ENCODE measurements at places on chromosomes 5 and 9.

DNA sequence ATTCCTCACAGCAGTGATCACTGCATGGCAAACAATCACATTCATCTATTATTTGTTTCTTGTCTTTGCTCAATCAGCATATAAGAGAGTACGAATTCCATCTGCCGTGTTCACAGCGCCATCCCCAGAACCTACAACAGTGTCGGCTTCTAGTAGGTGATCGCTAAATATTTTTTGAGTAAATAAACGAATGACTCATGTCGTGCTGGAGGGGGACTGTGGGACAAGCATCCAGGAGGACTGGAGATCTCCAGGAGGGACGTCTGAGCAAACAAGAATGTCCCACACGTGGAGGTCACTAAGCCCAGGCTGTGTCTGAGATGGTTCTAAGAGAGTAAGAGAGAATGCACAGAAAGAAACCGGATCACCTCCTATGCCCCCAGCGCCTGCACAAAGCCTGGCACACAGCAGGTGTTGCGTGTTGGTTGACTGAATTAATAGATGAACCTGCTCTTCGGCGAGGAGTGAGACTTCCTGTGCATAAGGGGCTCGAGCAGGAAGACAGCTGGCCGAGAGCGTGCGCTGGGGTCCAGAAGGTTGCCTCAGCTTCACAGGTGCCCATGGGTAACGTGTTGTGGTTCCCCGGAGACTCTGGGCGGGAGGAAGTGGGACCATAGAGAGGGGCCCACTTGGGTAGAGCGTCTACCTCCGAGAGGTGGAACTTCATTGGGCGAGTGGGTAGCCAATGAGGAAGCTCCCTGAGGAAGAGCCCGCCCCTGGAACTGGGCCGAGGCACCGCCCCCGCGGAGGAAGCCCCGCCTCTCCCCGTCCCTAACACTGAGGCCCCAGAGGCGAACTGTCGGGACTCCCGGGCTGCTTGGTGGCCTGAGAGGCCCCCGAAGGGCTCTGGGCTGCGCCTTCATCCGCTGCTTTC lies 193.0 kb downstream of the MELK start:
- DNase-seq = peak; percentile 73

DNA sequence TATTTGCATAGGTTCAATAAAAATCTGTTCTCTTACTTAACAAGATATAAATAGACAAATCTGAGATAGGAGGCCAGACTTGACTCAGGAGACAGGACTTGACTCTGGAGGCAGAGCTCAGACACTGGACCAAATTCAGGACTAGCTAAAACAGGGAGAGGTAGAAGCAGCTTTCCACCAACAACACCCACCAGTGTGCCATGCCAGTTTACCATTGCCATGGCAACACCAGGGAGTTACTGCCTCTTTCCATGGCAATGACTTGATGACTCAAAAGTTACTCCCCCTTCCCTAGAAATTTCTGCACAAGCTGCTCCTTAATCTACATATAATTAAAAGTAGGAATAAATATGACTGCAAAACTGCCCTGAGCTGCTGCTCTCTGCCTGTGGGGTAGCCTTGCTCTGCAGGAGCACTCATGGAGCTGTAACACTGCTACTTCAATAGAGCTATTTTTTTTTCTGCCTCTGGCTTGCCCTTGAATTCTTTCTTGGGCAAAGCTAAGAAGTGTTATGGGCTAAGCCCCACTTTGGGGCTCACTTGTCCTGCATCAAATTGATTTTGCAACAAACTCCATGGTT lies 473.0 kb downstream of the PLK2 start:
- no peak for DNase-seq

- DNase-seq = no peak
Observed at GRCh38 chr5:152331006-152331405, 74.1 kb downstream of the NMUR2 start.

DNA sequence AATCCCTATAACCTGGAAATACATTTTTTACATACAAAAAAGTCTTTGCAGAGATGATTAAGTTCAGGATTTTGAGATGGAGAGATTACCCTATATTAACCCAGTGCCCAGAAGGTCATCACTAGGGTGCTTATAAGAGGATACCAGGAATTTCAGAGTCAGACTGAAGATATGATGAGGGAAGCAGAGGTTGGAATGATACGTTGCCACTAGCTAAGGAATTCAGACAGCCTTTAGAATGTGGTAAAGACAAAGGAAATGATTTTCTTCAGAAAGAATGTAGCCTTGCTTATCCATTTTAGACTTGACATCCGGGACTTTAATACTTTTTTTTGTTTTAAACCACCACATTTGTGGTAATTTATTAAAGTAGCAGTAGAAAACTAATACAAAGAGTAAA lies 2176.8 kb upstream of the C9orf72 start:
- no peak for DNase-seq

- DNase-seq = no peak
Observed at GRCh38 chr5:149299451-149300054, 27.9 kb downstream of the AFAP1L1 start.

- DNase-seq = no peak
Observed at GRCh38 chr5:172403189-172403796, 51.0 kb downstream of the SH3PXD2B start.

DNA sequence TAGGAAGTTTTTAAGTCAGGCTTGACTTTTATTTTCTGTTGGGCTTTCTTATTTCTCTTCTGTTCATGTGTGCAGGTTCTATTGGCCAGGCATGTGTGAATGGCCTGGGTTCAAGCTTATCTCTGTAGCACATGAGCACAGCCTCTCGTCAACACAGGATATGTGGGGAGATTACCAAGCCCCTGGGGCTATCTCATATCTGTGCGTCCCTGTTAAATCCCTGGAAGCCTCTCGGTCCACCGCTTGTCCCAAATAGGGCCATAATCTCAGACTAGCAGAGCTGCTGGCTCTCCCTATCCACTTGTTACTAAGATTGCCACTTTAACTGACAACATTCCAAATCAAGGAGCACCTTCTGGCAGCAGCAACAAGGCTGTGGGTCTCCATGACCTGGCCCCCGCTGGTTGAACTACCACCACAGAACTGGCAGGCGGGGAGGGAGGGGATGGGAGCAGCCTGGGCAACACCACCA lies 28.4 kb upstream of the EBF1 start:
- DNase-seq = no peak

DNA sequence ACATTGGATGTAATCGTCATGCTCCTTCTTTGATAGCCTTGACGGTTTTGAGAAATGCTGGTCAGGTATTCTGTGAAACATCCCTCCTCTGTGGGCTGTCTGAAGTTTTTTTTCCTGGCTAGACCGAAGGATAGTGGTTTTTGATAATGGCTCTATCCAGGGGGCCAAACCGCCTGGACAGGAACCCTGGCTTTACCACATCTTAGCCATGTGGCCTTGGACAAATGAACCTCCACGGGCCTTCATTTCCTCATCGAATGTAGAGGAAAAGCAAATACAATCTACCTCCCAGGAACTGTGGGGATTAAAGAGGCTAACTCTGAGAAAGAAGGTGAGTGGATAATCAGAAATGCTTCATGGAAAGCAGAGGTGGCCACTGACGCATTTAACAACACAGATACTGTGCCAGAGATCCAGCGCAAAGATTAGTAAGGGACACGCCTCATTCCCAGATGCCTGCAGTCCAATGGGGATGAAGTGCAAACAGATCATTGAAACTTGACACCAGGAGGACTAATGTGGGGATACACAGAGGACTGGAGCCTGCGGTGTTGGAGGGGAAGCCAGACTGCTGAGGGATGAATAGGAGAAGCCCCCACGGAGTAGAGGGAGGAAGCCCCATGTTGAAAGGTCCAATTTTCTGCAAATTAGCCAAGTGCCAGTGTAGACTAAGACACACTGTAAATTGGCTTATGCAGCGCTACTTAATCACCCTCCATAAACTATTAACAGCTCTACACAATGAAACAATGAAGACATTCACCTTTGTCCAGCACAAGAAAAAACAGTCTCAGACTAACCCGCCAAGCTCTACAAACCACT lies 41.6 kb downstream of the MYO10 start:
- no peak for DNase-seq

DNA sequence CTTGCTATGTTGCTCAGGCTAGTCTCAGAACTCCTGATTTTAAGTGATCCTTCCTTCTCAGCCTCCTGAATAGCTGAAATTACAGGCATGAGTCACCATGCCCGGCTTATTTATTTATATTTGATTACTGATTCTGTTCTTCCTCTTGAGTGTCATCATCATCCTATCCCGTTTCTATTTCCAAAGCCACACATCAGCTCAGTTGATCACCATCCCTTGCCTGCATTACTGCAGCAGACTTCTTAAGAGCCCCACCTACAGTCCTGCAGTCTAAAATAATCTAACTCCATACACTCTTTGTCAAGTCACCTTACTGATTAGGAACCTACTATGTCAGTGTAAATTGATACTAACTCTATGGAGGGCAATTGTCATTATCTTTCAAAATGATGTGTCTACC lies 138.9 kb upstream of the RAI14 start:
- no peak for DNase-seq

- peak; percentile 62 for DNase-seq
Observed at GRCh38 chr5:73451224-73452130, 2.9 kb upstream of the FOXD1 start.

GRCh38 chr9:97468658-97469448 lies 32.6 kb upstream of the TMOD1 start:
- DNase-seq = no peak

DNA sequence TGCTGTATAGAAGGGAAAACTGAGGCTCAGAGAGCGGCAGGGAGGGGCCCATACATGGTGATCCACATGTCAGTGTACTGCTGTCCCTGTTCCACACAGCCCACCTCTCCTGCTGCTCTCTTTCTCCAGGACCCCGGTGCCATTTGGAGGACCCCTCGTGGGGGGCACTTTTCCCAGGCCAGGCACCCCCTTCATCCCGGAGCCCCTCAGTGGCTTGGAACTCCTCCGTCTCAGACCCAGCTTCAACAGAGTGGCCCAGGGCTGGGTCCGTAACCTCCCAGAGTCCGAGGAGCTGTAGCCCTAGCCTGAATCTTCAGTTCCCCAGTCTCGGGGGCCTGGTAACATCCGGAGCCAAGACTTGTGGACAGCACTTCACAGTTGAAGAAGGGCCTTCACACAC lies 15.5 kb downstream of the MYOZ3 start:
- DNase-seq = no peak

DNA sequence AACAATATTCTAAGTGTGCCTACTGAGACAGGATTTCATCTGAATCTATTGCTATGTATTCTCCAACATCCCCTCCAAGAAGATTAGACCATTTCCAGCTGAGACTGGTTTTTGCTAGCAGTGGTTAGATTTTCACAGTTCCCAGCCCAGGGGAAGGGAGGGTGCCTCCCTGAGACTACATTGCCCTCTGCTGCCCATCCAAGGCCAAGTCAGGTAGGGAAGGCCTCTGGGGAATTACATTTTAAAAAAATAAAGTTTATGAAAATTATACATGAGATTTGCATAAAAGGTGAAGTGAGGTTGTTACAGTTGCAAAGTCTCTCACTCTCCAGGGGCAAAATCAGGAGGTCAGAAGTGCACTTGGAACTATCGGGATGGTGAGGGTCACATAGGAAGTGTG lies 28.0 kb upstream of the SYK start:
- no peak for DNase-seq

DNA sequence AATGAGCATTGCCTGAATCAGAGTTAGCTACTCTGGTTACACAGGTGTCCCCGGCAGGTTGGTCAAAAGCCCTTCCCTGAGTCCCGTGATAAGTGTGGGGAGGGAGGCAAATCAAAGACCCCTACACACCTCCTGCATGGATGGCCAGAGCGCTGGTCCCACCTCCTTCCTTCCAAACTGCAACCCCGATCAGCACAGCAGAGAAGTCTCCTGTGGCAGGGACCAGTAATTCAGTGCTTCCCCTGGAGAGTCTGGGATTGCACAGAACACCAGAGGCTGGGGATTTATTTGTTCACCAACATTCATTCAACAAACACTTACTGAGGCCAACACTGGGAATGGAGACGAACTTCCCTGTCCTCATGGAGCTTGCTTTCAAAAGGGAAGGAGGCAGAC lies 46.2 kb downstream of the NSUN2 start:
- no peak for DNase-seq

DNA sequence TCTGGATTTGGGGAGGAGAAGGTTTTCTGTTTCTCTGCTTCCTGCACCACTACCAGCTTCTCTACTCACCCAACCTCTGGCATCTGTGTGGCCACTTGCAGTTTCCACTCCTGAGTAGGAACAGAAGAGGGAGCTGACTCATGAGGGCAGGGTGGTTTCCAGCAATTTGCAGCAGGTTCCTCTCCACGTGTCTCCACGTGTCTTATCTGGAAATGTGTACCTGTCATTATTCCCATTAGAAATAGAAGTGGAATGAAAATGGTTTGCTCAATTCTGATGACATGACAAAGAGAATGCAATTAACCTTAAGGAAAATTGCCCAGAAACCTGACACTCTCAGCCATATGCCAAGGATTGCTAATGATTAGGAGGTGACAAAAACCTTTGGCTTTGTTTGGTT lies 33.0 kb downstream of the EGFLAM start:
- no peak for DNase-seq

DNA sequence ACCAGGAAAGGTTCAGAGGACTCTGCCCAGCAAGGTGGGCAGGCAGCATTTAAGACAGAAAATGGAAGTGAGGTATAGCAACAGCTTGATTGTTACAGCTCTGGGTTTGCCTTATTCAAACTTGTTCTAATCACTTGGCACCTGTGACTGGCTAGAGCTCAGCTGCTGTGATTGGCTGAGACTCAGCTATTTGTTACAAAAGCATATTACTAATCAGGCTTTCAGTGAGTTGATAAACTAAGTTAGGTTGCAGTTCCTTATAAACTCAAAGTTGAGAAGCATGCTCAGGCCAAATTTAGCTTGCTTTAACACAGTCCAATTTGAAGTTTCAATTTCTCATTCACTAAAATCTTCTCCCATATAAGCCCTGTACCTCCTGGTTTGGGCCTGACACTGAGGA lies 56.3 kb downstream of the GDA start:
- no peak for DNase-seq

- peak; percentile 49 for DNase-seq
Observed at GRCh38 chr5:39197556-39197955, 21.8 kb downstream of the FYB1 start.

- DNase-seq = no peak
Observed at GRCh38 chr5:163867738-163868137, 362.3 kb downstream of the MAT2B start.

Data from T-helper 17 cell (primary cell).